Esophagus squamous epithelium (tissue), 5 donors: ENCODE measurements at places on chromosomes 12 and 14. TPM values are rescaled to one million over a fixed set of nuclear protein-coding genes. Genes with fewer than 3 reads are reported as not detected.

Gene RIPK3
- 10.3 TPM for total RNA-seq

Gene LBHD2
- total RNA-seq = not detected

Gene IFNG-AS1
- total RNA-seq = not detected

- DNase-seq = no peak
These were observed 47.7 kb downstream of the SERPINA3 start for GRCh38 chr14:94659901-94660300.

GRCh38 chr12:6394398-6394797, 10.4 kb downstream of the LTBR start:
- DNase-seq = no peak

GRCh38 chr12:76664731-76665130, 99.2 kb upstream of the ZDHHC17 start:
- no peak for DNase-seq

DNA sequence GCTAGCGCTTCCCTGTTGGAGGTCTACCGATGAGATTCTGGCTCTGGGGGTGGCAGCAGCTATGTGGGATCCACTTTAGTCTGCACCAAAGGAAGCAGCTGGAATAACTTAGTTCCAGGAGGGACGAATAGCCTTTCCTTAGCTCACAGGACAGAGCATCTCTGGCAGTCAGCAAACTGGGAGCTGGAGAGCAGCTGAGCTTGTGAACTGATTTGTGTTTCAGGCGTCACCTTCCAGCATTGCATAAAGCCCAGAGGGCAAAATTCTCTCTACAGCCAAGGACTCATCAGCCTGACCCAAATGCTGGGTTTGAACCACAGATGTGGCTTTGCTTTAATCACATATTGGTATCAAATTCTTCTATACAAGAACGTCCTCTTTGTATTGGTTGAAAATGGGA, 81.9 kb upstream of the PELI2 start:
- DNase-seq = no peak

GRCh38 chr12:52005903-52006703, 643 bp upstream of the TAMALIN start:
- no peak for DNase-seq
